ENCODE measurements at places on chromosomes 2 and 18.

GRCh38 chr2:86476092-86476491, 34.9 kb downstream of the KDM3A start:
- DNase-seq: no peak

GRCh38 chr2:51120754-51121280, 88.9 kb upstream of the NRXN1 start:
- DNase-seq: no peak

DNA sequence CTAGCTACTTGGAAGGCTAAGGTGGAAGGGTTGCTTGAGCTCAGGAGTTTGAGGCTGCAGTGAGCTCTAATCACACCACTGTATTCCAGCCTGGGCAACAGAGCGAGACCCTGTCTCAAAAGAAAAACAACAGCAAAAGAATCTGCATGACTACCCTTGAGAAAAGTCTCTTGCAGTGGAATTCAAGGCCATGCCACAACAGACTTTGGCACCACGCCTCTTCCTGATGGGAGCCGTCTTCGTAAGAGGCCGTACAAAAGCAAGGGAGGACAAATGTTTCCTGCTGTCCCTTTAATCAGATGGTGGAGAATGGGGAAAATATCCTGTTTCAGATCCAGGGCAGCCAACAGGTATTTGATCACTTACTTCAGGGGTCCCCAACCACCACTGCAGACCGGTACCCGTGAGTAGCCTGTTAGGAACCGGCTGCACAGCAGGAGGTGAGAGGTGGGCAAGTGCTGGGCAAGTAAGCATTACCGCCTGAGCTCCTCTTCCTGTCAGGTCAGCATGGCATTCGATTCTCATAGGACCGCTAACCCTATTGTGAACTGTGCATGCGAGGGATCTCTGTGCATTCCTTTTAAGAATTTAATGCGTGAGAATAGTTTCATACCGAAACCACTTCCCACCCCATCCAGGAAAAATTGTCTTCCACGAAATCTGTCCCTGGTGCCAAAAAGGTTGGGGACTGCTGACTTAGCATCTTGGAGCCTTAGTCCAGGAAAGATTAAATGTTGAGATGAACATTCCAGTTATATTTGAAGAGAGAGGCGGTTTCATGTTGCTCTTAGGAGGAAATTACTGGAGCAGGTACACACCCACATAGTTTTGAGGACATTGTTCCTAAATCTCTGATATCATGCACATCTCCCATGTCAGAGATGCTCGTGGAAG, 94.4 kb upstream of the XPO1 start:
- DNase-seq: no peak

GRCh38 chr2:138476186-138476585, 25.4 kb upstream of the SPOPL start:
- DNase-seq: no peak

- no peak for DNase-seq
These were observed 2.6 kb upstream of the WDFY1 start for GRCh38 chr2:223947711-223948205.

DNA sequence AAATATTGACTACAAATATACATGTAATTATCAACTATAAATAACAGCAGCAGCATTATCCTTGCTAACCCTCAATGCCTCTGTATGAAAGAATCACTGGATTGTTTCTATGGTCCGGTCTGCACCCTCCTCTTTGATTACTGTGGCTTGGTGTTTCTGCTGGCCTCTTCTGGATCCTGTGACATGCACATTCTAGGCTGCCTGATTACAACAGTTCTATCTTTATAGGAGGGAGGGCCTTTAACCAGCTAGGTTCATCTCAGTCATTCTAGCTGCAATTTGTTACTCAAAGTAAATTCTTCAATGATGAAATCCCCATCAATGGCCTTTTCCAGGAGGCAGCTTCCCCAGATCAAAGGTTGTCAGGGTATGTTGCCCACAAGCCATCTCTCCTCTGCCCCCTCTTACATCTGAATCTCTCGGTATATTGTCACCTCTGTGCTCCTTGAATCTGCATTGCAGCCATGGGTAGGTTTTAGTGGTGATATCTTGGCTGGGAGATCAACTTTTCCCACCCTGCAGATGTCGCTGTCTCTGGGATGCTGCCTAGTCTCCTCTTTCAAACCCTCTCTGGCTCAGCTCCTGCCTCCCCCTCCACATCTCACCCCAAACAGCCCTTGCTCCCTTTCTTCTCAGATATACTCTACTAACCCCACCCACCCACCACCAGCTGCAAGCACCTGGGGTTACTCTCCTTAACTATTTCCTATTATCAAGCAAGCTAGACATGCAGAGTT, 106.2 kb upstream of the BZW1 start:
- DNase-seq: no peak

DNA sequence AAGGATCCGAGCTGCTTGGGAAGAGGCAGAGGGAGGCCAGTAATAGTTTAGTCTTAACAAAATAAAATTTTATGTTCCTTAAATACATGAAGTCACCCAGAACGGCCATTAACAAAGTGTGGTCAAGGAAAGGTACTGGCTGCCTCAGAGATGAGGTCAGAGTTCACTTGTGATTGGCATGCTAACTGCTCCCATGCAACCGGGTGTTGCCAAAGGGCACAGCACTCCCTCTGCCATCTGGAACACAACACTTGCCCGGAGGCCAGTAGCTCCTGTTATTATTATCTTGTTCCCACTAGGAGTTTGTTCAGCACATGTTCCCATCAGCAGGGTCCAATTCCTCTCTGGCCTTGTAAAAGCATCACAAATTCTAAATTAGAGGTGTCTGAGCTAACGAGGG, 207.0 kb downstream of the CYP26B1 start:
- no peak for DNase-seq

GRCh38 chr2:33488178-33488690, 11.8 kb downstream of the RASGRP3 start:
- DNase-seq: no peak

Data from activated CD8-positive, alpha-beta memory T cell treated with anti-CD3 and anti-CD28 coated beads for 1 hour (primary cell).